T-helper 17 cell (primary cell): ENCODE measurements at places on chromosomes 2 and 18. TPM values are rescaled to one million over a fixed set of nuclear protein-coding genes. Genes with fewer than 3 reads are reported as not detected.
A peak's percentile ranks its signal among the peaks of the same experiment; 100 is the strongest.

CROCC2 gene
- not detected for total RNA-seq

DNA sequence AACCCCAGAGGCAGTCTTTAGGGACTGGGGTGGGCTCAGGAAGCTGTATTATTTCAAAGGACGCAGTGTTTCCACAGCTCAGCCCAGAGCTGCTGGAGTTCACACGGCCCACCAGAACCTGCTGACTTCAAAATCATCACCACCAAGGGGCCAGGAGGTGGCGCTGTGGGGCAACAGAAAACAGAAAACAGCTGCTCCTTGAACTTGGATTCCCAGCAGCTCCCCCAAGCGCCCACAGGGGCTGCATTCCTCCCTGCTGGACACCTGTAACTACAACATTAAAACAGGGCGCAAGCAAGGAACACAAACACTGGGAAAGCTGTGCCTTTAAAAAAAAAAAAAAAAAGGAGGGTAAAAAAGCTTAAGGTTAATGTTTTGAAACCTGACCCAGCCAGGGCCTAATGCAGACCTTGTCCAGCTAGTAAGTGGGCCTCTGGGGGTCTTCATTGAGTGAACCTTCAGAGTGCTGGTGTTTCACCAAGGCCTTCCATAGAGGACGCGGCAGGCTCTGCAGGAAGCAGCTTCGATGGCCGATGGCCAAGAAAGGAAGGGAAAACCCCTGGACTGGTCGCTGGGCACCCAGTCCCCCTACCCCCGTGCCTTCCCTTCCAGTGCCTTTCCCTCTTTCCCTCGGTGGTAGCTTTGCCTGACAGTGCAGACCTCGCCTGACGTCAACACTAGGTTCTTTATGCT is 25.9 kb downstream of the MLPH start:
- H3K27me3 ChIP-seq, result peaks cover 35% of the 10 kb centered on the region
- peak; percentile 59 for DNase-seq
- no peaks in the 10 kb centered on the region for H3K36me3 ChIP-seq
- H3K4me3 ChIP-seq, result no peak overlapping the region

DNA sequence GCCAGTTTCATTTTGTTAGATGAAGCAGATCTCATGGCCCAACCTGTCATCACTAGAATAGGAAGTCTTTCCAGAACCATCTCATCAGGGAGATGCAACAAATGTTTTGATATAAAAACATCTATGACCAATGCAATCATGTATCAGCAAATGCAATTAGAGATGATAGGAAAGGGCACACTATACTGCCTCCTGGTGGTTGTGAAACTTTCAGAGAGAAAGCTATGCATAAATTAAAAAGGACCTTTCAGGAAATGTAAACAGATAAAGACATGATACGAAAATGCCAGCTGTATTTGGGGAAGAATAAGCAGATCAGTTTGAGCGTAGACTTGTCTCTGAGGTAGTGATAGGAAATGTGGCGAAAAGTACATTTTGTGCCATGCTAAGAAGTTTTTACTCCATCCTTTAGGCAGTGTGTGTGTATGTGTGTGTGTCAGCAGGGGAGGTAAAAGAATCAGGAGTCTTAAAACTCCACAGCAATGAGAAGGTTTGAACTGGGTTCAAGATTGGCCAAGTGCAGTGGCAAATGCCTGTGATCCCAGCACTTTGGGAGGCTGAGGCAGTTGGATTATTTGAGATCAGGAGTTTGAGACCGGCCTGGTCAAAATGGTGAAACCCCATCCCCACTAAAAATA is 479.3 kb downstream of the CPS1 start:
- no peaks in the 10 kb centered on the region for H3K4me1 ChIP-seq
- no peaks in the 10 kb centered on the region for H3K36me3 ChIP-seq
- no peak for DNase-seq
- H3K27ac ChIP-seq, result no peak overlapping the region

PRSS56 gene
- not detected for total RNA-seq

- no peak overlapping the region for H3K4me3 ChIP-seq
- peaks cover 9% of the 10 kb centered on the region for H3K36me3 ChIP-seq
- no peaks in the 10 kb centered on the region for H3K4me1 ChIP-seq
- H3K27ac ChIP-seq, result no peak overlapping the region
These were observed 172.5 kb downstream of the NBAS start for GRCh38 chr2:15388406-15389325.

GRCh38 chr2:41736586-41736985 is 311.2 kb upstream of the PKDCC start:
- peaks cover 2% of the 10 kb centered on the region for H3K36me3 ChIP-seq
- DNase-seq, result no peak
- peaks cover 38% of the 10 kb centered on the region for H3K27me3 ChIP-seq
- H3K4me3 ChIP-seq, result no peak overlapping the region
- H3K4me1 ChIP-seq, result no peaks in the 10 kb centered on the region
